DMS79 treated with DMSO at 0.1 percent for 48 hours (cell line): ENCODE measurements at places on chromosomes 1 and 21.

DNA sequence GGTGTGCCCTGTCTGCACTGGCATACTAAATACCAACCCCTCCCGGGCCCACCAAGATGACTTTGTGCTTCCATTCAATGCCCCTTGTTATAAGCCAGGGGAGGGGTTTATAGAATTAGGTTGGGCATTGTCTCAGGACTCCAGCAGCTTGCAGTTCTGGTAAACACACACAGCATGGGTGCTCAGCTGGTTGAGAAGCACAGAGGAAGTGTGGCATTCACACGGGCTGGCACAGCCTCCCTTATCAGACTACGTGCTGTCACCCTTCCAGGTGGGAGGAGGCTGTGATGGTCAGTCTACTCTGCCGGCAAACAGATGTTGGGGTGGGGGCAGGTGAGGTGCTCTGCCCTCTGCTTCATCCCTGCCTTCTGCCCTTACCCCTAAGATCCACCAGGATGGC is 15.0 kb upstream of the SLC6A17 start:
- no peak for DNase-seq

GRCh38 chr1:16174261-16174868 is 18.5 kb upstream of the EPHA2 start:
- no peak for DNase-seq

GRCh38 chr21:38142224-38142623 is 114.6 kb upstream of the KCNJ15 start:
- no peak for DNase-seq

GRCh38 chr1:42806171-42806570 is 10.8 kb upstream of the ERMAP start:
- no peak for DNase-seq

DNA sequence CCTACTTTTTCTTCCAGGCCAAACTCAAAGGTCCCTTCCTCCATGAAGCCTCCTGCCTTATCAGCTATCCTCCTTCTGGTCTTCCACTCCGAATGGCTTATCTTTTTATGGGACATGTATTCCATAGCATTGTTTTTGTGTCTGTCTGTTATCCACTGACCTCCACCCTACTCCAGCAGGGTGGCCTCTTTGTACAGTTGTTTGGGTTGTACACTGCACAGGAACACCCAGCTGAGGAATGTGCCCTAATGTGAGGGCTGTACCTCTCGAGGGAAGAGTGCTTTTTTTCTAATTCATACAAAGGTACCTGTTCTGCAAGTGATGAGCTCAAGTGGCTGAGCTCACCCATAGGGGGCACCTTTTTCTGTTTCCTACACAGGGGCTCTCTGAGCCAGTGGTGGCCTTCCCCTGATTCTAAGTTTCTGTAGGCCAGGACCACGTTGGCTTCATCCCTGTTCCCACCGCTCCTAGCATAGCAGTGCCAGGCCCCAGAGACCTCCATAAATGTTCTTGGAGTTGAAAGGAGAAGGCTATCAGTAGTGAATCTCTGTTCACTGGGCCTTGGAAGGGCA is 108.2 kb downstream of the FOXD2 start:
- DNase-seq, result no peak

GRCh38 chr1:82565146-82565545 is 764.4 kb downstream of the ADGRL2 start:
- DNase-seq, result no peak

GRCh38 chr1:21911205-21912001 is 25.7 kb downstream of the HSPG2 start:
- no peak for DNase-seq

DNA sequence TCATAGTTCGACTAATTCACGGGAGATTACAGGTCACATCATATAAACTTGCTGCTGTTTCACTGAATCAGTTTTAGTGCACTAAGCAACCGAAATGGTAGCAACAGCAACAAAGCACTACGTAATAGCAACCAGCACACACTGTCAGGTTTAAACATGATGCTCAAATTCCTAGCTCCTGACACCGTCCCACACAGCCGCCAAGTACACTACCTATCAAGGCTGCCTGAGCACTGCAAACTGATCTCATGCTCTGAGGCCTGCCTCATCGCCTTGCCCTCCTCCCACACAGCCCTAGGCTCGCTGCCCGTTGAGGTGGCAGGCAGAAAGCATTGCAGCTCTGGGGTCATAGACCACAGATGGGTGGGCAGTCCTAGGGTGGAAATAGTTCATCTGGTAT is 12.4 kb downstream of the LAMC2 start:
- no peak for DNase-seq

- DNase-seq, result no peak
These were observed 79.7 kb downstream of the FAF1 start for GRCh38 chr1:50880373-50880772.
